ENCODE measurements at places on chromosomes 12 and 14. TPM values are rescaled to one million over a fixed set of nuclear protein-coding genes. Genes with fewer than 3 reads are reported as not detected.
A peak's percentile ranks its signal among the peaks of the same experiment; 100 is the strongest.

DNA sequence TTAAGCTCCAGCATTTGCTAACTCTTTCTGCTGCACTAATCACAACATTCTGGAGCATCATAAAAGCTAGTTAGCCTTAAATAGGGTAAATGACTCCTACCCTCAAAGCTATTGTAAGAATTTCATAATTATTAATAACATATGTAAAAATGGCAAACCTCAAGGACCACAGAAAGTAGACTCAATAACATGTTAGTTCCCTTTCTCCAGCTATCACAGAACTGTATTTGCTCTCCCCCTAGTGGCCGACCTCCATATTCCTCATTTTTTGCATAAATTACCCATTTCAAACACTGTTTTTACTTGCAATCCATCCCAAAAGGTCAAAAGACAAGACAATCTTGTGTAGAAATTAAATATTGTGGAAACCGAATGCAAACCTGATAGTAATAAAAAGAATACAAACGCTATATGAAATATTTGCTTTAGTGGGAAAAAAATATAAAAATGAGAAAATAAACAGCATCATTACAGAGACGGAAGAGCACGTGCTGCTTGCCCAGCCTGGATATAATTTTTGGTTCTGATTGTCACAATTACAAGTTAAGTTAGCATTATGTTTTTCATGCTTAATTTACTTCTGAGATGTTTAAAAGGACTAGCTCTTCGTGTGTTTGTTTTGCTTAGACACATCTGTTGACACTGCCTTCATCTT is 97.9 kb downstream of the RERGL start:
- DNase-seq, result no peak

DNA sequence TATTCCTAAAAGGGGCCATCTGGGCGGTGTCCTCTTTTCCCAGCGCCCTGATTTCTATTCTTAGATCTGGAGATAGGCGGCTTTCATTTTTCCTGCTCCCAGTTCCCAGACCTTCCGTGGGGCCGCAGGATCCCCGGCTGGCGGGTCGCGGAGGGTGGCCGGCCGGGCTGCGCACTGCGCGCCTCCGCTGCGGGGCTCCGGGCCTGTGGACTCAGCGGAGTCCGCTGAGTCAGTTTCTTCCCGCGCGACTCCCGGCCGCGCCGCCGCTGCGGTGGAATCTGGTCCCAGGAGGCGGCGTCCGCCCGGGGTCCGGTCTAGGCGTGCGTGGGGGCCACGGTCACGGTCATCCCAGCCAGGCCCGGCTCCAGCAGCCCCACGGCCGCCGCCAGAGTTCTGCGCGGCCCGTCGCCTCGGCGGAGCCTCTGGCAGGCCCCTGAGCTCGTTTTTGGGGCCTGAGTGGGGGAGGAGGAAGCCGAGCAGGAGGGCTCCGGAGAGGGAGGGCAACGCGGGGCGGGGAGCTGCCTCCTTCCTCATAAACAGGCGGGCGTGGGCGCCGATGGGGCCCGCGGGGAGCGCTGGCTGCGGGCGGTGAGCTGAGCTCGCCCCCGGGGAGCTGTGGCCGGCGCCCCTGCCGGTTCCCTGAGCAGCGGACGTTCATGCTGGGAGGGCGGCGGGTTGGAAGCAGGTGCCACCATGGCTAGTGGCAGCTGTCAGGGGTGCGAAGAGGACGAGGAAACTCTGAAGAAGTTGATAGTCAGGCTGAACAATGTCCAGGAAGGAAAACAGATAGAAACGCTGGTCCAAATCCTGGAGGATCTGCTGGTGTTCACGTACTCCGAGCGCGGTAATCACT is at the start of gene LRRK2:
TSS of gene LRRK2 (plus strand) at position 559 of the 853 bp plus-strand sequence. CDS start at position 694, 135 bp downstream.
- no peak for DNase-seq

DNA sequence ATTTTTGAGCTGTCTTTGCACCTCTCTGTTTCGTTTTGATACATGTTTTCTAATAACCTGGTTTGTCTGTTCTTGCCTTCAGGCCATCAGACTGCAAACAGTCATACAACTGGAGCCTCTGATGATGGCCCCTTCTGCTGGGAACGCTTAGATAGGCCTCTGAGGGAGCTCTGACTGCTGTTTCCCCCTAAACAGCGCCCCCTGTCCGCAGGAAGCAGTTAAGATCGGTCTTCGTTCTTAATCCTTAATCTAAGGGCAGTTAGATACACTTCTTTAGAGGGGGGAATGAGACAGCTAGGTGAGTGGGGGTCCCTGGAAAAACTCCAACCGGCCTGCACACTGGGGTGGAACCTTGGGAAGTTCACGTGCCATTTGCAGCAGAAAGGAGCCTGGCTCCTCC is 1338.8 kb upstream of the SEL1L start:
- DNase-seq, result no peak

- DNase-seq, result no peak
These were observed 81.3 kb downstream of the PPHLN1 start for GRCh38 chr12:42407306-42407705.

DNA sequence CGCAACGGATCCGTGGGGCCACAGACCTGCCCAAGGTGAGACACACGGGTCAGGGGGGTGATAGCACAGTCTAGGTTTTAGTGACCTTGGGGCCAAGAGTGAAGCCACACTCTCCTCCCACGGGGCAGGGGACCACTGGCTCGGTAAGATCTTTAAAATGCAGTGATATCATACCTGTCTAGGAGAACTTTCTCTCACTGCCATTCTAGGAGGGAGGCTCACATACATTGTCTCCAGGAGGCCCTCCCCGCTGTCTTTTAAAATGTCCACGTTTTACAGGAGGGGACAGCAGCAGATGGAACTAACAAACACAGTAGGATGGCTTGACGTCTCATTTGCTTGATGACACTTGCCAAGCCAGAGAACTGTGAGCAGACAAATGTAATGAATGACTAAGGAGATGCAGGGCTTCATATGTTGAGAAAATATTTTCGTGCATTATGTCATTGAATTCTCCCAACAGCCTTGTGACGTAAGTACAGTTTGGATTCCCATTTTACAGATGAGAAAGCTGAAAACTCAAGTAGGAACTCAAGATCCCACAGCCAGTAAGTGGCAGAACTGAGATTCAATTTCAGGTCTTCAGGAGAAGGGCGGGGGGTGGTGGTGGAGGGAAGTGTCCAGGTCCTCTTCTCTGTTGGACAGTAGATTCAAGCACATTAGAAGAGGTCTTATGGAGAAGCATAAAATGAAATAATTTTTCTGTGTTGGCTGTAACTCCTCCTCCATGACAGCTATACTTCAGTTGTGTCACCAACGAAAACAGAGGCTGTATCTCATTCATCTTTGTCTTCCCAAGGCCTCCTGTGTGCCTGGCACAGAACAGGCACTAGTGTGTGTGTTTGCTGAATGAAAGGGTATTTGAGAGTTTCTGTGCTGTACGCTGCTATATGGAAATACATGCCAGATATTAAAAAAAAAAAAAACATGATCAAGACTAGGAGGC is 2.1 kb downstream of the VASH1 start:
- no peak for DNase-seq

- DNase-seq, result no peak
These were observed 1.2 kb downstream of the NEK9 start for GRCh38 chr14:75125617-75126016.

GRCh38 chr12:124433147-124433874 is 134.1 kb downstream of the NCOR2 start:
- DNase-seq, result no peak

- DNase-seq, result no peak
These were observed 151.3 kb downstream of the NUBPL start for GRCh38 chr14:31712244-31713127.

DNA sequence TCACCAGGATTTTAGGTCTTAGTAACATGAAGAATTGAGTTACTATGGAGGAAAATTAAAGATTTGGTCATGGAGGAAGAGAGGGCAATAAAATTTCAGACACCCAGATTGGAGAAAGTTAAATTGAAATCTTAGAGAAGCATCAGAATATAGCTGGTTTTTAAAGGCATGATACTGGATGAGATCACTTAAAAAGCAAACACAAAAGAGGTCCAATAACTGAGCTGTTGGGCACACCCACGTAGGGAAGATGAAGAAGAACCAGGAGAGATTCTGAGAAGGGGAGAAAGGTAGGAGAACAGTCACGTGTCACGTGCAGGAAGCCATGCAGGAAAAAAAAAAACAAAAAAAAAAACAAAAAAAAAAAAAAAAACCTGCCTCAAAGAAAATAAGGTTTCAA is 18.8 kb downstream of the CAPS2 start:
- no peak for DNase-seq

- no peak for DNase-seq
These were observed 905 bp upstream of the CIPC start for GRCh38 chr14:77097006-77097699.

- no peak for DNase-seq
These were observed 39.6 kb downstream of the TEAD4 start for GRCh38 chr12:2998789-2999264.

GRCh38 chr12:68761901-68762630 is 16.1 kb downstream of the SLC35E3 start:
- no peak for DNase-seq

DNA sequence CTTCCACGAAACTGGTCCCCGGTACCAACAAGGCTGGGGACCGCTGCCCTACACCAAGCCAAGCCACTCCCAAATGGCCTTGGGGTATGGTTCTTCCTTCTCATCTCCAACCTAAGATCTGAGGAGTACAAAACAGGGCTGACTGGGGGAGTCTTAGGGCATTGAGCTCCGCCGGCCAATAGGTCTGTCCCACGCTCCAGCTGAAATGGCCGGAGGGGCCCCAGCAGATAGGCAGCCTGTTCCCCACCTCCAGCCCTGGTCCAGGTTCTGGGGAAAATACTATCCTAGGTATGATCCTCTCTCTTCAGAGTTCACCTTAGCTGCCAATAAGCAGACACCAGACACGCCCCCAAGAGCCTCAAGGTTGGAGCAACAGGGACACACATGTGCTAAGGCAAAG is 90.2 kb downstream of the ACTN1 start:
- no peak for DNase-seq

DNA sequence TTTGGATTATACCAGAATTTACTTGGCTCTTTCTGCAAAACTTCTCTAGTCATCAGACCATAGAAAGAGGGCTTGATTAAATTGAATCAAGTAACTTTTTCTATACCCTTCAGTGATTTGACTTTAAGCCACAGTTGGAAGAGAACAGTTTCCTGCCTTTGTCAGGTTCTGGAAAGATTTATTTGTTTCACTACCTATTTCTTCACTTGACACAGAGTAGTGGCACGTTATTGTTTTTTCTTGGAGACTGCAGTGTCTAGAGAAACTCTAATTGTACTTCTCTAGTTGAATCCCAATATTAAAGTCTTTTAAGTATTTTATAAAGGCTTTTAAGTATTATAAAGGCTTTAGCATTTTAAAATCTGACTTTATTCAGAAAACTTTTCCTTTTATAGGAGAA is 138.1 kb downstream of the TMEM117 start:
- DNase-seq, result no peak

- DNase-seq, result no peak
These were observed 35.2 kb downstream of the NTN4 start for GRCh38 chr12:95755261-95755865.

DNA sequence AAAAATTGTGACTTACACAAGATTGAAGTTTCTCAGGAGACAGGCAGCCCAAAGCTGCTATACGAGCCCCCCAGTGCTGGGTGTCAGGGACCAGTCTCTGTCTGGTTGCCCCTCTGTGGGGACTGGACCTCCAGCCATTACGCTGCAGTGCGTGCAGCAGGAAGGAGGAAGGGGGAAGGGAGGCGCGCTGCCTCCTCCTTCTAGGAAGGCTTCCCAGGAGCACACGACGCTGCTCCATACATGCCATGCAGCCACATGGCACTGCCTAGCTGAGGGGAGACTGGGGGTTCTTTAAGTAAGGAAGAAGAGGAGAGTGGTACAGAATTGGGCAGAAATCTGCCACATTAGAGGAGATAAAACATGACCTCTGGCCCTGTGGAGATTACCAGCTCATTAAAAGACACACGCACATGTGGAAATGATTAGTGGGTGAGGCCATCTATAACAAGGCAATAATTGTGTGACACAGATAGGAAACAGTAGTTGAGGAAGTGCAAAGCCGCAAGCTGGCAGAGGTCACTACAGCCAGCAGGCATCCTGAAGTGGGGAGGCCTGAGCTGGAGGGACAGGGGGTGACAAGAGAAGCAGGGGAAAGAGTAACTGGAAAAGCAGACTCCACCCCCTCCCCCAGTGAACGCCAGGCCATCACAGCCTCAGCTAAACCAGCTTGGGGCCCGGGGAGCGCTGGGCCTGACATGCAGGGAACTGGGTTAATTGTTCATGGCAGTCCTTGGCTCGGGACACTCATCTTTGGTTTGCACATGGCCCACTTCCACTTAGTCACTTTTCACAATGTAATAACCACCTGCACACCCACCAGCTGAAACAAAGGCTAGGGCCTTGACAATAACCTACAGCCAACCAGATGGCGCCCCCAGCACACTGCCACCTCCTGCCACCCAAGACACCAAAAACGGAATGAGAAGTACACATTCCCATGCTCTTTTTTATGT is 39.6 kb downstream of the CCDC88C start:
- DNase-seq, result no peak

DNA sequence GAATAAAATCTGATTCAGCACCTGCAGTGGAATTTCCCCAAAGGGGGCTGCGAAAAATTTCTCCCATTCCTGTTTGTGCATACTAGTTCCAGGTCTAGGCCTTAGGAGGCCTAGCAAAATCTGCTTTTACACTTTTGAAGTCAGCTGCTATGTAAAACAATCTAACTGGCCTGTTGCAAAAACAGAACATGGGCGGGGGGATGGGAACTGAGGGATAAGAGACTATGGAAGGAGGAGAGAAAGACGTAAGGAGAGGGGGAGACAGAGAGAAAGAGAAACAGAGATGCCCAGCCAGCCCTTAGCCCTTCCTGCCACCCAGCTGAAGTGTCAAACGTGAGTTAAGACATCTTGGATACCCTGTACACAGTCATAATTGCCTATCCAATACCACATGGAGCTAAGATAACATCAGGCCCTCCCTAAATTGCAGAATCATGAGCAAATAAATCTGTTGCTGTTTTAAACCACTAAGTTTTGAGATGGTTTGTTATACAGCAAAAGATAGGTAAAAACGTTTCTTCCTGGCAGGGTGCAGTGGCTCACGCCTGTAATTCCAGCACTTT is 45.6 kb downstream of the SPTLC2 start:
- no peak for DNase-seq

- DNase-seq, result peak; percentile 97
These were observed 253.7 kb downstream of the GRIN2B start for GRCh38 chr12:13727707-13728195.

- DNase-seq, result no peak
These were observed 24.3 kb downstream of the CMA1 start for GRCh38 chr14:24483604-24484252.

The HOXC4 gene
- 2.8 TPM for total RNA-seq

The ZFYVE26 gene
- 11.4 TPM for total RNA-seq

The RPGRIP1 gene
- 0.07 TPM for total RNA-seq

The MYO1H gene
- not detected for total RNA-seq

The PLEKHG7 gene
- not detected for total RNA-seq

The GALNT6 gene
- 32.4 TPM for total RNA-seq

The LRRIQ1 gene
- 0.92 TPM for total RNA-seq

The NAV3 gene
- 27.9 TPM for total RNA-seq

The CISTR gene
- total RNA-seq, result not detected

The A2ML1 gene
- total RNA-seq, result not detected

The PSMB5 gene
- 413 TPM for total RNA-seq

The FGF23 gene
- not detected for total RNA-seq

The GCH1 gene
- total RNA-seq, result 15.0 TPM

The GPR132 gene
- total RNA-seq, result 0.29 TPM

The CLECL1 gene
- total RNA-seq, result not detected

All from epithelial cell of proximal tubule (primary cell).